NCI-H1694 treated with DMSO at 0.1 percent for 48 hours (cell line): ENCODE measurements at places on chromosomes 5 and 9.

DNA sequence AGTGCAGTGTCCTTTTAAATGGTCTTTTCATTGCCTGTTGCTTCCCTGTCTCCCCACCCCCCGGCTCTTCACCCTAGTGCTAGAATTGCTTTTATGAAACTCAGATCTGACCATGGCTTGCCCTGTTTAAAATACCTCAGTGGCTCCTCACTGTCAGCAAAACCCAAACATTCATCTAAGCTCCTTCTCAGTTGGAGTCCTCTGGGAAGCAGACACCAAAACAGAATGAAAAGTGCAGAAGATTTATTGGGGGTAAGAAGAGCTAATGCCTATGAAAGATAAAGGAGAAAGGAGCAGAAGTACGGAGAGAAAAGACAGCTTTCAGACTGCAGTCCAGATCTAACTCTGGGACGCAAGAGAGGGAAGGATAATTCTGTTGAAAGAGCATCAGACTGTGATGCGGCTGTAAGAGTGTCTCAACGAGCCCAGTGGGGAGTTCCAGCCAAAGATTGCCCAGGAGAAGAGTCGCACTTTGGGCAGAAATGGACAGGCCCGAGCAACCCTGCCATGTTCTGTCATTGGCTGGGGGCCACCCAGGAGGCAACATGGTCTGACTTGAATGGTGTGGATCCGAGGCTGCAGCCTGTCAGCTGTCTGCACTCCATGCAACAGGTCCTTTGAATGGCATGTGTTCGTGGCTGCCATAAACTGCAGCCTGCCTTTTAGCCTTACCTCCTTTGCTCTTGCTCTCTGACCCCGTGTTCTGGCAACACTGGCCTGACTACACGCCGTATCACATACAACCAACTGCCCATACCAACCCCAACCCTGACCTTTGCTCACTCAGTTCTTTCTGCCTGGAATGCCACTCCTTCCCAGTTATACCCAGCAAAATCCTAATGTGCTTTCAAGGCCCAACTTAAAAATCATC is 55.9 kb downstream of the IRF1 start:
- no peak for DNase-seq

- no peak for DNase-seq
These were observed 383.4 kb downstream of the MLLT3 start for GRCh38 chr9:20238921-20239320.

GRCh38 chr5:15283076-15283475 is 216.9 kb upstream of the FBXL7 start:
- DNase-seq, result no peak

DNA sequence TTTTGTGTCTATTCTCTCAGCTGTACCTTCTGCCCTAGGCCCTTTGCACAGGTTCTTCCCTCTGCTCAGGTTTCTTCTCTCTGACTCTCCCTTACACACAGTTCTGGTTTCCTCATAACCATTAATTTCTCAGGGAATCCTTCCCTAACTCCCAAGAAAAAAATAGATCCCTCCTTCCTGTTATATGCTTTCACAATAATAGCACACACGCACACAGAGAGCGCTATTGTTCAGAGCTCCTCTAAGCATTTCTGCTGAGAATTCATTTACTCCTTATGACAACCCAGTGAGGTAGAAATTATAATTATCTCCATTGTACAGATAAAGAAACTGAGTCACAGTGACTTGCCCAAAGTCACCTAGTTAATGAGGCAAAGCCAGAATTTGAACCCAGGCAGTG is 1.7 kb upstream of the TCOF1 start:
- DNase-seq, result no peak

GRCh38 chr5:176733406-176734262 is 76.7 kb upstream of the UNC5A start:
- peak; percentile 72 for DNase-seq

DNA sequence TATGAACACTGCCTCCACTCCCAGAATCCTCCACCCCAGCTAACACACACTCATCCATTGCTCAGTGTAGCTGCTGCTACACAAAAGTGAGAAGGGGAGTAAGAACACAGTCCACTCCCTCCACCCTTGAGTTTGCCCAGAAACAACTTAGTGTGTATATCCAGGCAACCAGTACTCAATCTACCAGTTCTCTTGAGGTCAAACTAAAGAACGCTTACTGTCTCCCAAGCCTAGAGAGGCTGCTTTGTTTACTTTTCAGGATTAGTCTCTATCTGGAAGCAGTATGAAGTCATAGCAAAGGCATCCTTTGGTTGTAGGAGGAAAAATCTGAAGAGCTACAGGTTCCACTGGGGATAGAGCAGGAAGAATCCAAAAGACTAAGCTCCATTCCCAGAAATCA is 296.3 kb downstream of the KCNN2 start:
- no peak for DNase-seq

DNA sequence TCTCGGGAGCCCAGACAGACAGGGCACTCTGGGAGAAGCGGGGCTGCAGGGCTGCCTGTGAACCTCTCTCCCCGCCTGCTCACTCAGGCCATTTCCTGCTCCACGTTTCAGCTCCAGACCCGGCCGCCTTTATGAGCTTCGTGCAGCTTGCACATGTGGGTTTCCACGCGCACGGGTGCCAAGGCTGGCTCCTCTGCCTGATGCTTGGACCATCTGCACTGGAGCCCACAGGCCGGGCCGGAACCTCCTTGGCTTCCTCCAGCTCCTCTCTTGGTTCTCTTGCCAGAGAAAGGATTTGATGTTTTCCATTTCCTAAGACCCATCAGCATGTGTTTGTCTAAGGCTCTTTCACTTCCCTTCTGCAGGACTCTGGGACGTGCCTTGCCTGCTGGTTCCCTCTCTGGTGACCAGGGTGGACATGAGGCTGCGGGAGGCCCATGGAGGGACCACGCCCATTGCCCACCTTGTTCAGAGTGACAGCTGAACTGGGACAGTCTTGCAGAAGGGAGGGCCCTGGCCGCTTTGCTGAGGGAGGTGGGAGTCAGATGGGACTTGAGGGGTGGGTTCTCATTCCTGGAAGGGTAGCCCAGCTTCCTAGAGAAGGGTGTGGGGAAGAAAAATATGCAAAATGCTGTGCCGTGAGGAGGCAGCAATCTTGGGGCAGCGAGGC is 23.3 kb upstream of the COL5A1 start:
- no peak for DNase-seq

DNA sequence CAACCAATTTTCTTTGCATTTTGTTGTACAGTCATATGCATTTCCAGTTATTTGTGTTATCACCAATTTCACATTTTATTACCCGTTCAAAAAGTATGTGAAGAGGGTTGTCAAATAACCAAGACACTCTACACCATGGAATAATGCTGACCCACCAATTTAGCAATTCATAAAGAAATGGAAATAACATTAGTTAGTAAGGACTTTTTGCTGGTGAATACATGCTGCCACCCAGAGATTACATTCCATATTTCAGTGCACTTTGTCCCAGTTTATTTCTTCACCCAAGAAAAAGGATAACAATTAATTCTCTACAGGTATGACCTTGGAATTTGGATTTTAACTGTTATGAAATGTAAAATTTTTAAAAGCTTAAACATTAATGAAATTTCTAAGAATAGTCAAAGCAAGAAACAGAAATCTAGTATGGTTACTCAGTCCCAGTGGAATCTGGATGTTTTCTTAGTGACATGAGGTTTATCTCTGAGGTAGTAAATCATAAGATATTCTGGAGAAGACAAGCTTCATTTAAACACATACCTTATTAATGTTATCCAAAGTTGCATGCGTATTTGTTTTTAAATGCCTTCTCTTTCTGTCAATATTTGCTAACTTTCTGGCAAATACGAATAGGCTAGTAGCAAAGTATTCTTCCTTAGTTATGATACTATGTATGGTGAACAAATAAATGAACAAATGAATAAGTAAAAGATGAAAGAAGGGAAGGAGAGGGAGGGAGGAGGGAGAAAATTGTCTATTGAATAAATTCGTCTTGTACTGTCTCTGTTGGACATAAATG is 100.6 kb downstream of the CETN3 start:
- DNase-seq, result no peak

DNA sequence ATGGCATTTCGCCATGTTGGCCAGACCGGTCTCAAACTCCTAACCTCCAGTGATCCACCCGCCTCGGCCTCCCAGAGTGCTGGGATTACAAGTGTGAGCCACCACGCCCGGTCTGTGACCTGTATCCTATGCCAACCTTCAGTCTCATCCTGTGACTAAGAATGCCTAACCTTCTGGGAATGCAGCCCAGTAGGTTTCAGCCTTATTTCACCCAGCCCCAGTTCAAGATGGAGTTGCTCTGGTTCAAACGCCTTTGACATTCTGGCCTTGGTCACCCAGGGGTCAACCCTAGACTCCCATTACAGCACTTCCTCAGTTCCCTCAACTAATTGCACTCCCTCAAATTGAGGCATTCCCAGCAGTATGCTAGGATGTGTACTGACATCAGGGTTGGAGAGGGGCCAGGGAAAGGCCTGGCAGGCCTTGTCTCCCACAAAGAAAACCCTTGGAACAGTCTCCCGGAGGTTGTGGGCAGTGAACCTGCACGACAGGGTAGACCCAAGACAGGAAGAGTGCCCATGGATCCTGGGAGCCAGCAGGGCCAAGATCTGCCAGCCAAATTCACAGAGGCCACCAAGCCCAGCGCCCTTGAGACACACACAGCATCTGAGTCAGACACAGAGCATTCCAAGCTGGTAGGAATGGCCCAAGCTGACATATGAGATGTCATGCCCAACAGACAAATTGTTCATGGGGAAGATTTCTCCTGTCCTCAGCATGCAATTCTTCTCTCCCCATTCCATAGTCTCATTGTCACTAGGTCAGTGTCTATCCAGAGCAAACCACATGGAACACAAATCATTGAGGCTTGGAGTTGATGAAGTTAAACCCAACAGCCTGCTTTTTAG is 24.9 kb upstream of the SMU1 start:
- no peak for DNase-seq

DNA sequence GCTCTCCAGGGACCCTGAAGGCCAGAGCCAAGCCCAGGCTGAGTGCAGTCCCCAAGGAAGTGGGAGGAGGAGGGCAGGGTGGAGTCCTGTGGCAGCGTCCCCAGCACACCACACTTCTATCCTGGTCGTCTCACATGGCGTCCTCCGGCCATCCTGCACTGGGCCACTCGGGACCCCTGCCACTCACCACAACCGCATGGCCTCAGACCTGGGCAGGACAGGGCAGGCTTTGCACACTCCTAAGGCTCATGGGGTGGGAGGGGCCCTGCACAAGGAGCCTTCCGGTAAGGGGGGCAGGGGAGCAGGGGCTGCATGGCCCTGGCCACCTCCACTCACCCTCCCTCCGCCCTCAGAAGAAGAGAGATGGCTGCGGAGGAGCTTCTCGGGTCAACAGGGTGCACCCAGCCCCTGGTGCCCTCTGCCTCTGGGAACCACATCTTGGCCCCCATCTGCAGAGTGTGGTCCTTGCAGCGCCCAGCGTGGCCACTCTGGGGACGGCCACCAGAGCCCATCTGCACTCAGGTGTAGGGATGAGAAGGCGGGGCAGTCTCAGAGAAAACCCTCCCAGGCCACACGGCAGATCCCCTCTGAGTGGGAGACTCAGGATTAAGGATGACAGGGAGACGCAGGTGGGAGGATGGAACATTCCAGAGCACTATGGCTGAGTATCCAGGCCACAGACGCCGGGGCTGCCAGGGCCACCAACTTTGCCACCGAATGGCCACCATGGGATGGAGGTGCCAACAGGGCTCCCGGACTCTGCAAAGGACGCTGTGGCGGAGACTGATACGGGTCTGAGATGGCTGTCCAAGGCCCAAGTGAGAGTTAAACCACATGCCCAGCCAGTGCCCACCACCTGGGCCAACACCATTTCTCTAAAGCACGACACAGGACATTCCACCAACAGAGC is 7.6 kb downstream of the TPPP start:
- DNase-seq, result no peak

- no peak for DNase-seq
These were observed 260.3 kb upstream of the RPS23 start for GRCh38 chr5:82538339-82539034.

DNA sequence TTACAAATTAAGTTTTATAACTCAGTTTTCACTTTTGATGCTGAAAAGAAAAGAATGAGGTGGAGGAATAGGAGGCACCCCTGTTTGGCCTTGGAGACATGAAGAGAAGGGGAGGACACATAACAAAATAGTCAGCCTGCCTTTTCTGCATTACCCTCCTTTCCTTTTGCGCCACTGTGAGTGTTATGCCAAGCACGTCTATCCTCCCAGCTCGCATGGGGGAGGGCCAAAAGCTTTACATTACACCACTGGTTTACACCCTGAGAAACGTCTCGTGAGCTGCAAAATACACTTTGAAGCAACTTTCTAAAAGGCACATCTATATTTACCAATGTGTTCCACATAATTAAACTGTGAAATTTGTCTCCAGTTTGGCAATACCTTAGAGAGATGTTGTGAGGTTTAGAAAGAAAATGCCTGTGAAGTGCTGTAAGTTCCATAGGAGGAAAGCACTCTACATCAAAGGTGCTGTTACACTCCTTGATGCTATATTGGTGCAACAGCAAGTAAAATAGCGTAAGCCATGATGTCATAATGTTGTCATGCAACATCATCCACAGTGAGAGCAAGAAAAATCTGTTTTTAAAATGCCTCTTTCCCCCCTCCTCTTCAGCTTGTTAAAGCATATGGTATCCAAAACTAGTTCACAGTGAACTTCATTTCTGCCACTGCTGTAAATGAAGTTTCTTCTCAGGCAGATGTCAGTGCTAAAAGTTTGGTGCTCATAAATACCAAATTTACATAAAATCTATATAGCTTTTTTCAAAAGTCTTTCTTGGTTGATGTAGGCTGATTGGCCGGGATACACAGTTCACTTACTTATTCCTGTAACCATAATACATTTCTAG is 50.3 kb downstream of the CETN3 start:
- no peak for DNase-seq

GRCh38 chr9:114226246-114227055 is 71.1 kb downstream of the COL27A1 start:
- DNase-seq, result no peak

DNA sequence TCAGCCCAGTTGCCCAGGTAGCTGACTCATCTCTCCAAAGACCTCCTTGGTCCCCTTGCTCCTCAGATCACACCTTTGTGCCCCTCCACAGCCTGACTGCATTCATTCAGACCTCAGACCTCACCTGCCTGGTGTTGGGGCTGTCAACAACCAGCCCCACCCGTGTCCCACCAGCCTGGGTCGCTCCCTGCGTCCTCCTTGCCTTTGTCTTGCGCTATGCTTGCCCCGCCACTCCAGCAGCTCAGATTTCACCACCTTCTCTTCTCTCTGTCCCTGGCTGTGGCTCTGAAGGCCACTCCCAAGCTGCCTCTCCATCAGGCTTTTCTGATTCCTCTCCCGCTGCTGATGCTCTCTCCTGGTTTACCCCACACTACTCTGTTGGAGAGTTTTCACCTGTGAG is 103.5 kb downstream of the MVB12B start:
- no peak for DNase-seq

DNA sequence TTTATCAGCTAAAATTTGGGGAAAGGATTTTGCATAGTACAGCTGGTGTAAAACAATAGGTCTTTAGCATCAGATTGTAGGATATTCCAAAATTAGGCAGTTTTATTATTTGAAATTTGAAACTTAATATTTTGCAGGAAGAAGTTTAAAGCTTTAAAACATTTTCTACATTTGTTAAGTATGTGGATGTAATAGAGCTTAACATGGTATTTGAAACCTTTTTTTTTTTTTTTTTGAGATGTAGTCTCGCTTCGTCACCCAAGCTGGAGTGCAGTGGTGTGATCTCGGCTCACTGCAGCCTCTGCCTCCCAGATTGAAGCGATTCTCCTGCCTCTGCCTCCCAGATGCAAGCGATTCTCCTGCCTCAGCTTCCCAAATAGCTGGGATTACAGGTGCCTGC is 2.9 kb downstream of the DENND4C start:
- no peak for DNase-seq
